NCI-H446 treated with DMSO at 0.1 percent for 48 hours (cell line): ENCODE measurements at places on chromosomes 11 and 22.

GRCh38 chr22:46538814-46539160 lies 1.4 kb upstream of the CELSR1 start:
- no peak for DNase-seq

- no peak for DNase-seq
Observed at GRCh38 chr11:44199816-44200215, 104.3 kb downstream of the EXT2 start.

GRCh38 chr22:43643387-43643786 lies 168.7 kb downstream of the EFCAB6 start:
- DNase-seq, result no peak

DNA sequence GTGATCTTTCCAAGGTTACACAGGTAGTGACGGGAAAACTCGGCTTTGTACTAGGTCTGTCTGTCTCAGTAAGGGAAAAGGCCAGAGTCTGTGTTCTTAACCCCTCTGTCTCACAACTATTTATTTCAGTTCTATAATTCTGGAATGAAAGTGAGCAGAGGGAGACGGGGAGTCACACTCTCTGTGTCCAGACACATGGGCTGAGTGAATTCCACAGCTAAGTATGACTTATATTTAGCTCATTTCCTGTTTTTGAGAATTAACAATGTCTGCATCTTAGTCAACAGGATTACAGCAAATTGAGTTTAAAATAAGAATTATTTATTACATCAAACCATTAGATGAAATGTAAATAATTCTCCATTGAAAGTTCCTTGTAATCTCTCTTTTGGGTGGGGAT lies 62.5 kb upstream of the OR4B1 start:
- DNase-seq, result no peak

- no peak for DNase-seq
Observed at GRCh38 chr11:44998051-44998450, 47.4 kb upstream of the TP53I11 start.

DNA sequence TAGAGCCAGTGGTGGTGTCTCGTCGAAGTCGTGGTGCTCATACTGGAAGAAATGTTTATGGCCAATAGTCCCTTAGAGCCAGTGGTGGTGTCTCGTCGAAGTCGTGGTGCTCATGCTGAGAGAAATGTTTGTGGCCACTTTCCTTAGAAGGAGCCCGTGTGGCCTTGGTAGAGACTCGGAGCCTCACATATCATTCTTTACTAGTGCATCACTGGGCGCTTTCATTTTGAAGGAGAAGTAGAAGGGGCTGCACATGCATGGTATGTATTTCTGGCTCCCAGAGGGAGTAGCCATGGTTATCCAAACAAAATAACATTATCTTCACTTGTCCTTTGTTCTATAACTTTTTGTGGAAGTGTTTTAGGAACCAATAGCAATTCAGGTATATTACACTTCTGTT lies 69.5 kb downstream of the JAM3 start:
- DNase-seq, result no peak

DNA sequence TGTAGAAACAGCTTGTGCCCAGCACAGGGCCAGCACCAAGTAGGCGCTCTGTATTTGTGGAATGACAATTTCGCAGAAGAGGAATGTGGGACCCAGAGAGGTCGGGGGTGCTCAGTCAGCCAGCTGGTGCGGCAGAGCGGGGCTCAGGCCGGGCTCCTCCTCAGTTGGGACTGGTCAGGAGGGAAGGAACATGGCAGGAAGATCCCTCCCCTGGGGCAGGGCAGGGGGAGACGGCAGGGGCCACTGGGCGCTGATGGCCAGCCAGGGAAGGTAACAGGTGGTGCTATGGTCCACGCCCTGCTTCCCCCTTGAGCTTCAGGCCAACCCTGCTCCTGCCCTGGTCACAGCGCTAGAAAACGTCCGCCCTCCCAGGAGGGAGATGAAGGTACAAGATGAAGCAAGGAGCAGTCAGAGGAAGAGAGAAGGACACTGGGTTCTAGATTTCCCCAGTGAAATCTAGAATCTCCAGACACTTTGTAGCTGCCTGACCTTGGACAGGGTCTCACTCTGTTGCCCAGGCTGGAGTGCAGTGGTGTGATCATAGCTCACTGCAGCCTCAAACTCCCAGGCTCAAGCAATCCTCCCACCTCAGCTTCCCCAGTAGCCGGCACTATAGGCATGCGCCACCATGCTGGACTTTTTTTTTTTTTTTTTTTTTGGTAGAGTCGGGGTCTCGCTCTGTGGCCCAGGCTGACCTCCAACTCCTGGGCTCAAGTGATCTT lies 13.5 kb upstream of the SPI1 start:
- DNase-seq, result no peak

DNA sequence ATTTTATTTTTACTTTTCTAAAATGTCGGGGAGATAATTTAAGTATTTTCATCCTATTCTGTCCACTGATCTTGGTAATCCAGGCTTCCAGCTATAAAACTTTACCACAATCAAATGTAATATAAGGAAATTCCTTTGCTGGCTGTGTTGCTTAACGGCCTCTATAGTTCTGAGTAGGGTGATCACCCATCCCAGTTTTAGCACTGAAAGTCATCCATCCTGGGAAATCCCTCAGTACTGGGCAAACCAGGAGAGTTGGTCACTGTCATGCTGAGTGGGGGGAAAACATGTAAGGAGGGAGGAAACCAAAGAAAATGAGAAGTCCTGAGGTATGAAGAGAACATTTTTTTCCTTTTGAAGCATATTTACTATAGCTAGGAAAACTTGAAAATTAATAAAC lies 12.8 kb upstream of the BACE1-AS start:
- DNase-seq, result no peak

DNA sequence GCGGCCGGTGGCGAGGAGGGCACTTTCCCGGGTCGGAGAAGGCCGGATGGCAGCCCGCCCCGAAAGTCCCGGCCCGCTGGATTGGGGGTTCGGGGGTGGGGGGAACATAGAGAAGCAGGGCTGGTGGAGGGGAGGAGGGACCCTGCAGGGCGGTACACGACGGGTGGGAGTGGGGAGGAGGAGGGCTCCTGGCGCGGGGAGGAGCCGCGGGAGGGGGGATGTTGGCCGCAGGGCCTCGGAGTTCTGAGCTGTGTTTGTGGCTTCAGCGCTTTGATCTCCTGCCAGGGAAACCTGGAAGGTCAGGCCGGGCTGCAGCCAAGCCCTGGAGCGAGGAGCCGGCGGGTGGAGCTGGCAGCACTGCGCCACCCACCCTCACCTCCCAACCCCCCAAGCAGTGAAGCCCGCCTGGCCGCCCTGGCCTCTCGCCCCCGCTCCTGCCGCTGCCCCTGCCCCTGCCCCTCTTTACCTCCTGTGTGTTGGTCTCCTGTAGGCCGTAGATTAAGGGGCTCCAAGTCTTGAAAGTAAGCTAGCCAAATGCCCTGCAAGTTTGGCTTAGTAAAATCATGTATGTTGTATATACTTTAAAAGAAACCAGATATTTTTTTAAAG lies 30.9 kb downstream of the C22orf31 start:
- peak; percentile 36 for DNase-seq

GRCh38 chr11:70429428-70429705 lies 31.0 kb downstream of the CTTN start:
- no peak for DNase-seq

DNA sequence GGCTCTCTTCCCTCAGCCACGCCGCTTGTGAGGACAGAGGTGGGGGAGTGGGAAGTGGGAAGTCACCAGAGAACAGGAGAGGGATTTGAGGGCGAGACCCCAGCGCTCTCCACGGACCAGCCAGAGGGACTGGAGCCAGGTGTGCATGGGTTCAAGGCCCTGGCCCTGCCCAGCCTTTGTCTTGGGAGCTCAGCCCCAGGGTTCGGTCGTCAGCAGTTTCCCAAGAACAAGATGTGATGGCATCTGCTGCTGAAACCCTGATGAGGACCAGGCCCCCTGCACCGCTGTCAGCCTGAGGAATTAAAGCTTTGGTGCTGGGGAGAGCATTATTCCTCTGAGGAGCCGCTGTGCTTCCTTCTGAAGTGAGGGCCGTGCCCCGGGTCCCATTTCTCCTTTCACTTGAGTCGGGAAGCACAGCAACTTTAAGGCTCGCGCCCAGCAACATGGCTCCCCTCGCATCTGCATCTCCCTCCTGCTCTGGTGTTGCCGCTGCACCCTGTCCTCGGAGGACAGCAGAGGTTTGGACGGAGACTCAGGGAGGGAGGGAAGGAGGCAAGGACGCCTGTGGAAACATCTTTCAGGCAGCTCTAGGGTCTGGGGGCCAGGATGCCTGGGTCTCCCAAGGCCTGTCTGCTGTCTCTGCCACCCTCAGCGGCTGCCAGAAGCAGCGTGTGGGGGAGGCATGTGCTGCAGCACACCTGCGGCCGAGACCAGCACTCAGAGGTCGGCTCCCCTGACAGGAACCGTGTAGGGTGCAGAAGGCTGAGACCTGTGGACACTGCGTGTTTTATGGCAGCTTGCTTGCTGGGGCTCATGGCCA lies 3.8 kb downstream of the IFITM5 start:
- no peak for DNase-seq

DNA sequence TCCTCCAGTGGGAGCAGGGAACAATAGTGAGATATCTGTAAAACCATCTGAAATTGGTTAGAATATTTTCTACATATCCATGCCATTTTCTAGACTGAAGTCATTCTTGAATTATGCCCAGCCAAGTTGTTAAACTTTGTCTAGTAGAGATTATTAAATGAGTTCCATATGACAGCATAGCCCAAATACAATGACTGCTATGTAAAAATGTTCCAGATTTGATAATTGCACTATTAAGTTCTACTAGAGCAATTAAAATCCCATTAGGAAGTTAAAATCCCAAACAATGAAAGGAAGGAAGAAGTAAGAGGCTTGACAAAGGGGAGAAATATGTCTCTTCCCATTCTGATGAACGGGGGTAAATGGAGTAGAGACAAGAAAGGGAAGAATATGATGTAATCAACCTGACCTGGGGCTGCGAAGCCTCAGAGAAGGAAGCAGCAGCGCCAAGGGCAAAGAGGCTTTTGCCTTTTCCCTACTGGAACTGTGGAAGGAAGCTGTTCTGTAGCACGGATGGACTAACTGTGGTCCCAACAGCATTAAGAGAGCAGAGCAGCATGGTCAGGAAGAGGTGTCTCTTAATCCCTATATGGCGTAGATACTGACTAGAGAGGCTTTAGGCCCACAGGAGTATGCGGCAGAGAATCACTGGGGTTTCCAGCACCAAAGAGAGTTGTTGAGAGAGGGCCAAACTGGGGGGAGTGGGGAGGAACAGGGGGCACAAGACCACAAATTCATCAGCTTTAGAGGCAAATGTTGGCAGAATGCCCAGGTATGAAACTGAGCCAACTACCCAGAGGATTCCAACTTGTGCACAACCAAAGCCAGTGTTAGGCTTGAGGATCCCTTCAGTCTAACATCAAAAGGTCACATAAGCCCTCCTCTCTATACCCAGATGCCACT lies 26.7 kb downstream of the RRP8 start:
- peak; percentile 84 for DNase-seq

- DNase-seq, result peak; percentile 91
Observed at GRCh38 chr11:31757260-31757835, 53.8 kb downstream of the PAX6 start.

GRCh38 chr11:76667271-76667818 lies 3.2 kb downstream of the LRRC32 start:
- no peak for DNase-seq

DNA sequence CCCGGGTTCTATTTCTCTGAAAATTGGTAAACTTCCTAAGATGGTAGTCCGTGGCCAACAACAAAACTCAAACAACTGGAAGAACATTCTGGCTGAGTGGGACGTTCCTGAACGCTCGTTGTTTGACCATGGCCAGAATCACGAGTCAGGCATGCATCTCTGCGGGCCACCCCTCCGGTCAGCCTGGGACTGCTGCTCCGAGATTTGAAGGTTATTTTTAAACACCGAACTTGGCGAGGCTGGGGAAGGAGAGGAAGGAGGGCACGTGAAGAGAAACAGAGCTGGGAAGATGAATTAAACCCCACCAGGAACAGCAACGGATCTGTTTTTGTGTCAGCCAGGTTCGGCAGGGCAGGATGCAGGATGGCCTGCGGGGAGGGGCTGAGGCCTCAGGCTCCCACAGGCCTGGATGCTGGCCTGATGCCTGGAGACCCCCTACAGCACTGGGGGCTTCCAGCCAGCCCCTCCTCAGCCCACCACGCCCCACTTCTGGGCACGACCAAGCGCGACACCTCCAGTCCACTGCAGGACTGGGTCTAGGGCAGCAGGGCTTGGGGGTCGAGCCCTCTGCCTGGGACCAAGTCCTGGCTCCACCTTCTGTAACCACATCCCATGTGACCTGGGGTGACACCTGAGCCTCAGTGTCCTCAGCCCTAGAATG lies 5.1 kb downstream of the SHISAL1 start:
- DNase-seq, result no peak

- DNase-seq, result no peak
Observed at GRCh38 chr11:120563703-120564572, 52.4 kb downstream of the GRIK4 start.

GRCh38 chr22:29707010-29707409 lies 12.8 kb upstream of the CABP7 start:
- peak; percentile 42 for DNase-seq

DNA sequence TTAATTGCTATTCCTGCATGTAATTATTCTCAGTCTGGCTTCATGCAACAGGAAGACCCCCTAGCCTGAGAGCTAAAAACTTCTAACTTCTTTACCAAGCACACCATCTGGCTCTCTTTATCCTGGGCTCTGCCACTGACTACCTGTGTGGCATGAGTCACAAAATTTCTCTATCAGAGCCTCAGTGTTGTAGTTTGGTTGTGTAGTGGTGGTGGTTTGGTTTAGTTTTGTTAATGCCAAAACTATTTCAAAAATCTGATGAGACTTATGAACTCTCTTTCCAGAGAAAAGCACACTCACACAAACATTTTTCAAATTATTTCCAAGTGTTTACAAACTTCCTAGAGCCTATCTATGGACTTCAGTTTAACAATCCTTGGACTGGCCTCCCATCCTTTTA lies 7.5 kb upstream of the IL17RA start:
- no peak for DNase-seq

DNA sequence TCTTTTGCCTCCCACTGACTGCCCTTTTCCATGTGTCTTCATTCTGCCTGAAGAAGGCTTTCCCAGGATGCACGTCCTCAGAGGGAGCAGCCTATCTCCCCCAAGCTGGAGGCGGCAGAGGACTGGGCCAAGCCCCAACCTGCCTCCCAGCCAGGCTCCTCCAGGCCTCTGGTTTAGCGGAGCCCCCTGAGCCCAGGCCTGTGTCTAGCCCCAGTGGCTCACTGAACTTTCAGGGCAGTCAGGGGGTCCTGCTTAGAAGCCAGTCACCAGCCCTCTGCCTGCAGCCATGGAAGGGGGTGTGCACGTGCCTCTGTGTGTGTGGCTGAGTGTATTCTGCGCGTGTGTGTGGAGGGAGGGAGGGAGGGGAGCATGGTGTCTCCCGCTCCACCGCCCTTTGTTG lies 10.4 kb upstream of the GRK2 start:
- no peak for DNase-seq

DNA sequence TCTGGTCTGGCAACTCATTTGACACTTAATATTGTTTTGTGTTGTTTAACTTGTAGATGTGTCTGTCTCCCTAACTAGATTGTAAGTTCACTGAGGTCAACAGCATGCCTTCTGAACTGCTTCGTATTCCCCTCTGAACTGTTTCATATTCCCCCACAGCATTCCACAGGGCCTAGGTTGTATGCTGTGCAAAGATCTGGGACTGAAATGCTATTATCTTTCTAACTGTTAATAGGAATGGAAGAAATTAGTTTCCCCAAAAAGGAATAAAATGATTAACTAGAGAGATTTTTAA lies 38.2 kb downstream of the ZNRF3 start:
- no peak for DNase-seq
